ENCODE measurements at places on chromosomes 13 and 19.

GRCh38 chr19:510606-511100 is 3.4 kb downstream of the TPGS1 start:
- DNase-seq: peak; percentile 93

DNA sequence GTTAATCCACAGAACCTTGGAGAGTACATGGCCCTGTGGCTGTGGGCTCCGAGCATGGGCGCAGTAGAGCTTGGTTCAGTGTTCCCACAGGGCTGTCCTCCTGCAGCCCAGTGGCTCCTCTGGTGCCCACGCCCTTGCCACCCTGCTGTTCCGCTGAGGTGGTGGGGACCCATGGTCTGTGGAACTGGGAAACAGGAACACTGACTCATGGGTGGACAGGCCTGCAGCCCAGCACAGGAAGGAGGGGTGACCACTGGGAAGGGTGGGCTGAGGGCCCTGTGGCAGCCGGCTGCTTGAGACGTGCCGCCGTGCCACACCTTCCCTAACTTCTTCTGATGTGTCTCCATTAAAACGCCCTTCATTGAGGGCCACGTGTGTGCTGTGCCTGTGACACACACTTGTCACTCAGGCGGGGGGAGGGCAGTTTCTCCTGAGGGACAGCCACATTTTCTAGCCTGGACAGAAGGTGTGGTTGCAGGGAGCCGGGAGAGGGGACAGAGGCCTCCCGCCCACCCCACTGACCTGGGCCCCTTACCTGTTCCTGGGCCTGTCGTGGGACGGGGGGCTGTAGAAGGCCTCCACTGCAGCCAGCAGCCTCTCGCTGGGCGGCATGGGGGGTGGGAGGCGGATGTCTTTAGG is 21.1 kb downstream of the CHERP start:
- no peak for DNase-seq

DNA sequence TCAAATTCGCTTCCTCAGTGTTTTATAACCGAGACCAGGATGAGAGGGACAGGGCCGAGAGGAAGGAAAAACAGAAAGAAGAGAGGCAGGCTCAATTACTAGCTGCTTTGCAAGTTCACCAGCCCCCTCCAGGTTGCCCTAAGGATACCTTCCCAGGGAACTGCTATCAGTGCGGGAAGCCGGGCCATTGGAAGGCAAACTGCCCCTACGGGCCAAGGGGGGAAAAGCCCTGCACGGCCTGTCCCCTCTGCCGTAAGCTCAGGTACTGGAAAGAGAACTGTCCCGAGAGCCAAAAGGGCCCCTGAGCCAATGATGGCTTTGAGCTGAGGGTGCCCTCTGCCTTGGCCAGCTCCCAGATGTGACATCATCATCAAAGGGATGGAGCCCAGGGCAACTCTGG is 3.2 kb upstream of the ERVV-1 start:
- DNase-seq: no peak

DNA sequence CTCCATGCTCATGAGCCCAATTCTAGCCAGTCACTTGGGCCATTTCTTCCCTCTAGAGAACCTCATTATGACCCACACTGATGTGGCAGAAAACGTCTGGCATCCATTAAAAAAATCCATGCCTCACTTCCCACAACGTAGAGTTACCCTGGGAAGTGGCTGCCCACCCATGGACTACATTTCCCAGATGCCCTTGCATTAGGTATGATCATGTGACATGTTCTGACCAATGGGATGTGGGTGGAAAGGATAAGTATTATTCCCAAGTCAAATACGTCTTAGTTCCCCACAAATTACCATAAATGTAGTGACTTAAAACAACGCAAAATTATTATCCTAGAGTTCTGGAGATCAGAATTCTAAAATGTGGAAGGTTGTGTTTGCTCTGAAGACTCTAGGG is 47.9 kb upstream of the ZNRF4 start:
- no peak for DNase-seq

GRCh38 chr13:25905611-25906010 is 146.2 kb downstream of the SHISA2 start:
- no peak for DNase-seq

DNA sequence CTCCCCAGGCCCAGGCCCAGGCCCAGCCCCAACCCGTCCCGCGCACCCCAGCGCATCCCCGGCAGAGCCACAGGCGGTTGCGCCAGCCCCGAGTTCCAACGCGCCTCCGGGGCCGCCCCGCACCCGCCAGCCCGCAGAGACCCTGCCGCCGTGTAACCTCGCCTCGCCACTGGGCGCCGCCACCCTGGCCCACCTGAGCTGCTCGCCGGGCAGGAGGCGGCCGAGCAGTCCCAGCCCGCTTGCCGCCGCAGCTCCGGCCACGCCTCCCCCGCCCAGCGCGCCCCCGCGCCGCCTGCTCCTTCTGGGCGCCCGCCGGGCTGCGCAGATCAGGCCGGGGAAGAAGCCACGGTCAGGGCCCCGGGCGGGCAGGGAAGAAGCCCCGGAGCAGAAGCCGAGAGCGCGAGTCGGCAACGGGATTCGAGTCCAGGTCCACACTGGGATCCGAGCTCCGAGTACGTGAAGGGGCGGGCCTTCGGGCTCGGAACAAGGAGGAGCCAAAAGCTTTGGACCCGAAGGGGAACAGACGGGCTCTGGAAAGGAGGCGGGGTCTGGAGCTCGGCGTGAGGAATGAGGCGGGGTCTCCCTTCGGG is at the start of gene MBOAT7:
Gene MBOAT7 (minus strand): TSS at position 436 of the 590 bp plus-strand sequence. CDS start 1,072 bp downstream, outside the sequence.
- no peak for DNase-seq

GRCh38 chr19:55683449-55684261 is 8.6 kb downstream of the EPN1 start:
- no peak for DNase-seq

DNA sequence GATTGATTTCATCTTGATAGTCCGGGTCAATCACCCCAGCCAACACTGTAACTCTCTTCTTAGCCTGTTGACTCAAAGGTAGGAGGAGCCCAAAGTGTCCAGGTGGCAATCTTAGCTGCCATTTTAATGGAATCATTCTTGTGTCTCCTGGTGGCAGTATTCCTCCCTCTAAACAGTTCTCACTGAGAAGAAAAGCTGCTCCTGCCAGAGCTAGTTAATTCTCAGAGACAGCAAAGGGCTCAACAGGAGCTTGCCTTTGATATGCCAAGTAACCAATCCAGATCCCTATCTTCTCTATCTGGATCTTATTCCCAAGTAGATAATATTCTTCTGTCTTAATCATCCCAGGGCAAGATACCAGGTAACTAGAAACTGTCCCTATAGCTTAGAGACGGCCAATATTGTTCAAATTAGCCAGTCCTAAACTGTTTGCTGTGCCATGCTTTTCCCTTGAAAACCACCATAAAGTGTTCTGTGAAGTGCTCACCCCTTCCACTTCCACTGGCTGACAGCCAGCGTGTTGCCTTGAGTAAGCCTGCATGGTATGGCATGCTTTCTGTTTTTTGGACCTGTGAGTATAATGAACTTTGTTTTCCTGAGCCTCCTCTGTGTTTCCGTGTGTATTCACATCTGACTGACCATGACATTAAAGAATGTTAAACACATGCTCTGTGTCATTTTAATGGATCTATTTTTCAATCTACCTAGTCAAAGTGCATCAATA is 463.7 kb upstream of the SLITRK5 start:
- DNase-seq: no peak

DNA sequence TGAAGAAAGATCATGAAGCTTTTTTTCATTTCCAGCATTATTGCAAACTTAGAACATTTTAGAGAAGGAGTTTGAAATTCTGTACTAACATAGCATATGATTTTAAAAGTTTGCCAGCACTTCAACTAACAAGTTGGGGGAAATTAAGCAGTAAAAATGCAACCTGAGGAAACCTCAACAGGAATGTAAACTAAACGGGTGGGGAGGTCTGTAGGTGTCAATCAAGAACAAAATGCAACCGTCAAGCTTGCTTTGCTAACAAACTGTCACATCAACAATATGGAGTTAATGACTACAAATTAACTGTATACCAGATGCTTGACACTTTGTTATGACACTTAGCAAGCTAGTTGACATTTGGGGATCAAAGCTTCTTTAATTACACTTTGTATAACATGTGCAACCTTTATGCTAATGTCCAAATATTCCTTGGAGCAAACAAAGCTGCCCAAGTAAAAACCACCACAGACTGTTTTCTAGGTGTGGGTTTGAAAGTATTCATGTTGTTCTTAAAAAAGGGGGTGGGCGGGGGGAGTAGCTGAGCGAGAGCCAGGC is 52.1 kb downstream of the DACH1 start:
- no peak for DNase-seq

- no peak for DNase-seq
These were observed 56.4 kb upstream of the TRPC4 start for GRCh38 chr13:37925878-37926473.

- DNase-seq: no peak
These were observed 6.4 kb downstream of the LGALS4 start for GRCh38 chr19:38806371-38806770.

- DNase-seq: no peak
These were observed 56.1 kb downstream of the KDM4B start for GRCh38 chr19:5025027-5025426.

- no peak for DNase-seq
These were observed 145.6 kb upstream of the FRY start for GRCh38 chr13:31885994-31886393.

DNA sequence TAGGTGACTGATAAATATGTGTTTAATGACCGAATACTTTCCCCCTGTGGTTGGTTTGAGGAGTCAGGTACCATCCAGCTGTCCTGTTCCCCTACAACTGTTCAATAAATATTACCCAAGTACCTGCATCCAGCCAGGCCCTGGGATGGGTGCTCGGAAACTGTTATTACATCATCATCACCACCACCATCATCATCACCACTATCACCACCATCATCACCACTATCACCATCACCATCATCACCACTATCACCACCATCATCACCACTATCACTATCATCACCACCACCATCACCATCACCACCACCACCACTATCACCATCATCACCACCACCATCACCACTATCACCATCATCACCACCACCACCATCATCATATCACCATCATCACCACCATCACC is 4.1 kb downstream of the NTN5 start:
- no peak for DNase-seq
